ENCODE measurements at places on chromosomes 11 and 22.

DNA sequence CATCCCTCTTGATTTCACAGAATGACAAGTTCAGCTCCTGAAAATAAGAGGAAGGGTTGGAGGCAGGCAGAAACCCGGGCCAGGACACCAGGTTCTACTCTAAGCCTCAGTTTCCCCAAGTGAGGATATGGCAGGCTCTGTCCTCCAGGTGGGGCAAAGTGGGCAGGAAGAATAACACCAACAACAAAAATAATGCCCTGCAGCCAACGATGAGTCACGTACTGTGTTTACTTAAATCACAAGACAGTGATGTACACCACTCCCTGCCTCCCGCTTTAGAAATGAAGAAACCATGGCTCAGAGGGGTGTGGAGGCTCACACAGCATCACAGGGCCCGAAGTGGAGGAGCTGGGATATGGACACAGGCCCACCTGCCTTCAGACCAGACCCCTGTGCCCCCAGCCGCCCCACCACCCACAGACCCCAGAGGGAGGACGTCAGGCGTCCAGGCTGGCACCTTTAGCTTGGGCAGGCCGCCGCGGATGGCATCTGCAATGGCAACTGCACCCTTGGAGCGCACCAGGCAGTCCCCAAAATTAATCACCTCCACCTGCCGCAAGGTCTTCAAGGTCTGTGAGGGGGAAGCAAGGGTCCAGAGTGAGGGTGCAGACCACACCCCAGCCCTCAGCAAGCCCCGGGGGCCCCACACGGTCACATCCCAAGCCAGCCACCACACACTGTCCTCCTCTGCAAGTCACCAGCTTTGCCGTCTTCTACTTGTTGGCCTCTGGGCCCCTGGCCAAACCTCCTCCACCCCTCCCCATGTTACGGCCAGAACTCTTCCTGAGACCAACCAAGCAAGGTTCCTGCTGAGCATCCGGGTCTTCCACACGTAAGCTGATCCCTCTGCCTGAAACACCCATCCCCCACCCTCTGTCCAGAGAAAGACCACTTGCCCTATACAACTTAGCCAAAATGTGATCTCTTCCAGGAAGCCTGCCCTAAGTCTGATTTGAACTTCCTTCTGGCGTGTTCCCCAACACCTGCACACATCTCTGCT is 15.8 kb upstream of the CHADL start:
- no peak for DNase-seq

DNA sequence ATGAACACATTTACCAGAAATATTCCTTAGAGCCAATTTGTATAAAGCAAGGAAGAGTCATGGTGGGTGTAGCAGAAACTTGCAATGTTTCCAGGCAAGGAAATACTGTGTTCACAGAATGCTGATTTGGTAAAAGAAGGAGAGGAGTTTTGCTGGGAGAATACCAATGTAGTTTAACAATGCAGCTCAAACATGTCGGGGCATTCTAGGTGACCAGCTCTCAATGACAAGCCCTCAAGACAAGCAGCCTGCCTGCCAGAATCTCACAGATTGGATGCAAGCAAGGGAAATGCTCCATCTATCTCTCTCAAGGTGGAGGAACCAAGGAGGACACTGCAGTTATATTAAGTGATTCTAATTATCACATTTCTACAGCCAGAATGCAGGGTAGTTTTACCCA is 190.4 kb downstream of the MAML2 start:
- DNase-seq, result no peak

DNA sequence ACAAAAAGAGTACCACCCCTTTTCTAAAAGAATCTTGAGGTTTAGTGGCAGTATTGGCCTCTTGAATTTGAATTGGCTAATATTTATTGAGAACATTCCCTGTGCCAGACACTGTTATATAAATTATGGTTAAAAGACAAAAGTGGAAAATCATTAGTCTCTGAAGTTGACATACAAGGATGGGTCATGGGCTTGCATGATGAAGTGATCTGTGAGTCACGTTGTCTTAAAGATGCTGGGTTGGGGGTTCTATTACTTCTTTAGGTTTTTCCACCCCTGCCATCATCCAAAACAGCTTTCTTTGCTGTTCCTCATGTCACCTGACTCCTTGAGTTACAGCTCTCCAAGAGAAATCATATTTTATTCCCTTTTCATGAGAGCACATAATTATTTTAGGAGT is 85.0 kb downstream of the CD44 start:
- no peak for DNase-seq

DNA sequence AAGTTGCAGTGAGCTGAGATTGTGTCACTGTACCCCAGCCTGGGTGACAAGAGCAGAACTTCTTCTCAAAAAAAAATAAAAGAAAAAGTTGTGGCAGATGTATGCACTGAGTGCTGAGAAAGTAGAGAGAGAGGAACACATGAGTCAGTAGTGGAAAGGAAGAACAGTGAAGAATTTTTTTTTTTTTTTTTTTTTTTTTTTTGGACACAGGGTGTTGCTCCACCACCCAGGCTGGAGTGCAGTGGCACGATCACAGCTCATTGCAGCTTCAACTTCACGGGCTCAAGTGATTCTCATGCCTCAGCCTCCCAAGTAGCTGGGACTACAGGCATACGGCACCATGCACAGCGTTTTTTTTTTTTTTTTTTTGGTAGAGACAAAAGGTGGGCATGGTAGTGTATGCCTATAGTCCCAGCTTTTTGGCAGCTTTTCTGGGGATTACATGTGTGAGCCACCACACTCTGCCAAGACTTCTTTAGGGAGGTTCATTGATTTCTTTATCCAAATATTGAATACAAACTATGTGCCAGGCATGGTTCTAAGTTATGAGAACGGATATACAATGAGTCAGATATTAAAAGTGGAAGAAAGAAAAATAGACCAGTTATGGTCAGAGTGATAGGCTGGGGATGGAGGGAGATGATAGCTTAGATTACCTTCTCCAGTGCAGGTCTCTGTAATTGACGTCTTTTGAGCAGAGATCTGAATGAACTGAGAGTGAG is 62.0 kb downstream of the YAP1 start:
- no peak for DNase-seq

DNA sequence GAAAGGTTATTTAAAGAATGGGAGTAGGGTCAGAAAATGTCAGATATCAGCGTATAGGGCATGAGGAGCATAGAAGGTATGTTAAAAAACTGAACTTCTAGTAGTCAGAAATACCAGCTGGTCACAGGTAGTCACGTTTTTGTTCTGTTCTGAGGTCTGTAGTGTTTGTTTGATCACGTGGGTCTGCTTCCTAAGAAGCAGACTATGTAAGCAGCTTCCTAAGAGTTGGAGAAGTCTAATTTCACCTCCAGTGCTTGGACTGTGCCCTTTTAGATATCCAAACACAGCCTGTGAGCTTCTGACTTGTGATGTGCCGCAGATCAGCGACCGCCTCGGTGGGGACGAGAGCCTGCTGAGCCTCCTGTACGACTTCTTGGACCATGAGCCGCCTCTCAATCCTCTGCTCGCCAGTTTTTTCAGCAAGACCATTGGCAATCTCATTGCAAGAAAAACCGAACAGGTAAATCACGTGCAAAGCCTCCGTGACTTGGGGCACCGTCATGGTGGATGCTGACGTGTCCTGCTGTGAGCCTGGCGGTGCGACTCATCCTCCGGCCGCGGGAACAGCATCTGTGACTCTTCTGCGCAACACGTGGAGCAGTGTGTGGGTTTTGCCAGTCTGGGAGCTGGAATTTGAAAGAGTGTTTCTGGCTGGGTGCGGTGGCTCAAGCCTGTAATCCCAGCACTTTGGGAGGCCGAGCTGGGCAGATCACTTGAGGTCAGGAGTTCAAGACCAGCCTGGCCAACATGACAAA is 63.5 kb downstream of the PPP6R2 start:
- no peak for DNase-seq

Data from activated T-cell treated with anti-CD3 and anti-CD28 coated beads for 48 hours (primary cell).